T-helper 2 cell (primary cell): ENCODE measurements at places on chromosomes 3 and 15.

DNA sequence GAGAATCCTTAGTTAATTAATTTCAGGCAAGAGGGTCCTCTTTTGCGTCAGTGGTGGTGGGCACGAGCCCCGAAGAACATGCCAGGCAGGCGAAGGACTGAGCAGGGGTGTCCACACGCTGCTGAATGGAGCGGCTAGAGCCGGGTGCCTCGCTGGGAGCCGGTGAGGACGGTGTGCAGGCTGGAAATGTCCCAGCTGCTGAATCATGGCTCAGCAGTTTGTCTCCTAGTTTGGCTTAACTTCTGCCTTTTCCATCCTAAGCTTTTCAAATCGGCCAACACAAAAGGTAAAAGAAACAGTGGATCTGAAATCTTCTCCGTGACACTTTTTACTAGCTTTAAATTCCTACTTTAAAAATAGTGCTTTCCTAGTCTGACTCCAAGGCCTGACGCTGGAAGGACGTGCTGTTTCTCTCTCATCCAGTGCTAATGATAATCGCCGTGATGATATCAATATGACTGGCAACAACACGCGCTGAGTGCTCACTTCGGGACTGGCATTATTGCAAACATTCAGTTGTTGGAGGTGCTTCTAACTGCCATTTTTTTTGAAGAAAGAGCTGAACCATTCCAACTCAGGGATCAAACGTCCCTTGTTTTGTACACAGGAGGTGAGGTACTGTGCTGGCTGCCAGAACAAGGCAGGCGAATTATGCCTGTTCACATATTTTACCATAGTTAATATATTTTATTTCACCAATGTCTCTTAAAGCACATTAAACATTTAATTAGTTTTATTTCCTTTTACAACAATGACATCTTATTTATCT is 19.8 kb downstream of the PCSK6 start:
- no peak for DNase-seq

- DNase-seq: no peak
Observed at GRCh38 chr15:61890106-61890505, 170.1 kb downstream of the VPS13C start.

GRCh38 chr3:141542989-141543388 is 56.2 kb downstream of the RASA2 start:
- DNase-seq: no peak

GRCh38 chr3:190701096-190701532 is 161.4 kb downstream of the GMNC start:
- no peak for DNase-seq

DNA sequence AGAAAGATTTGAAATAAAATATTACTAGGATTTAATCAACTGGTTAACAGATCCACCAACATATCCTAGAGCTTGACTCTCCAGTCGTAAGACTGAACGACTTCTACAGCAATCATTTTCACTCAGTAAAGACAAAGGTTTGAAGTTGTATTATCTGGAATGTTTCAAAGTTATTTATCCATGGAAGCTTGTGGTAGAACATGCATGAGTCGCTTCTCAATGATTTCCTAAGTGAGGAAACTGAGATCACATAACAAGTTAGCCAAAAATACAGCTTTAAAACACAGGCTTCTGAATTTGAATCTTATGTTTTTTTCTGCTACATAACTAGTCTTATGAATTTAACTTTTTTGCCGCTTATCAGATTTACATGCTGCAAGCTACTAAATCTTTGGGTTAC is 241.8 kb downstream of the FOXP1 start:
- DNase-seq: no peak

DNA sequence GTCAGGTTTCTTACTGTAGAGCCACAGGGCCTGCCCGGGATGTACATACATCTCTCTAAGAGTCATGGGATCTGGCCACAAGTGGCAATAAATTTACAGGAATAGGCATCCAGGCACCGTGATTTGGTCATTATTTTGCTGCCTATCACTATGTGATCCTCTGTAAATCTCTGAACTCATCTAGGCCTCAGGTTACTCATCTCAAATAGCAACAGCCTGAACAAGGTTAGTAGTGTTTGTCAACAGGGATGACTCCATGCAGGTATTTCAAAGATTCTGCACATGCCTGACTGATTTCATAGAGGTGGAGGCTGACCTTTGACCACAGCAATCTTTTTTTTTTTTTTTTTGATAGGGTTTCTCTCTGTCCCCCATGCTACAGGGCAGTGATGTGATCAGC is 88.8 kb upstream of the TBL1XR1 start:
- DNase-seq: no peak

GRCh38 chr15:43939070-43939469 is 112.3 kb downstream of the WDR76 start:
- DNase-seq: no peak

DNA sequence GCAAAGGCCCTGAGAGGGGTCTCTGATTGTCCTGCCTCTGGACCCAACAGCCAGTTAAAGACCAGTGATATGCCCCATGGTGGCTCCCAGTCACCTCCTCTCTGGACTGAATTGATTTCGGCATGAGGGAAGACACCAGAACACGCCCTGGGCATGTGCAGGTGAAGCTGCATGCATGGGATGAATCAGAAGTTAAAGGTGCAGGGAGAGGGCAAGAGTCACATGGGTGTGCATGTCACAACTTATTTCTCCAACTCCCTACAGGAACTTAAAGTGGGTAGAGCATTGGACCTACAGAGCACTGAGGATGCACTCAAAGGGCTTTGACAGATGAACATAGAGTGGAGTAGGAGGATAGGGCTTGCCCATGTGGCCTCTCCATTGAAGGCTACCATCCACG is 16.9 kb upstream of the RHCG start:
- DNase-seq: no peak

GRCh38 chr15:77803487-77803886 is 170.8 kb upstream of the LINGO1 start:
- DNase-seq: no peak

DNA sequence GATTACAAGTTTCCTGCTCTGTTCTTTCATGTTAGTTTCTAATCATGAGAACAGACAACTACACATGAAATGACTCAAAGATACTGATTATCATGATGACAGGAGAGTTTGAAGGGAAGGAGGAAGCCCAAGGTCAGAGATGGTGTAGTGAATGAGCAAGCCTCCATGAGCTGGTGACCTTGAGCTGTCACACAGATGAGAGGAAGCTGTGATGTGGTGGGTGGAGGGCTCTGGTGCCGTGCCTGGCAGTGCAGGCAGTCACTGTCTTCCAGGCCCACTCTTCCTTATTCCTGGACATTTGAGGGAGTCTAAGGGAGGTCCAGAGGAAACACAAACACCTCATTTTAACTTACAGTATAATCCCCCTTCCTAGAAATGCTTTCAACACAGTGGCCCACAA is 133.4 kb upstream of the ROPN1 start:
- no peak for DNase-seq

DNA sequence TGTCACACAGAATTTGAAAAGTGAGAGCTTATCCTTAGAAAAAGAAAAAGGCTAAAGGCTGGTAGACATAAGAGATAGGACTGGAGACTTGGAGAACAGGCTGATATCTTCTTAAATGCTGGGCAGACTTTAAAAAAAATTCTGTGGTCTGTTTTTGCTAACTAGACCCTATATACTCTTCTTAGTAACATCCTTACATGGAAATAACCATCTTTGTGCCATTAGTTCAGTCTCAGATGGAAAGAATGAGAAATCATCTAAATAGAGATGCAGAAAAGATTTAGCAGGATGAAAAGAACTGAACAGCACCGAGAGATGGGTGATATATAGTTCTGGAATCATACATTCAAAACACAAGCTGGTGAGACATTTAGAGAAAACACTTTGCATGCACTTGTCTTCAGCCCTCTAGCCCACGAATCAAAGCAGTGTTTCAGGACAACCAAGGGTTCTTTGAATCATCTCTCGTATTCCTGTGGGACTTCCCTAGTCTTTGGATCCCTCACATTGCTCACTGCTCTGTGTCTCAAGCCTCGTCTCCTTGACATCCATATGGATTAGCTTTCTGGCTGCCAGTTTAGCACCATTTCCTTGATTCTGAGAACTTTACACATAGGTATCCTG is 93.0 kb upstream of the LYSMD4 start:
- DNase-seq: no peak

DNA sequence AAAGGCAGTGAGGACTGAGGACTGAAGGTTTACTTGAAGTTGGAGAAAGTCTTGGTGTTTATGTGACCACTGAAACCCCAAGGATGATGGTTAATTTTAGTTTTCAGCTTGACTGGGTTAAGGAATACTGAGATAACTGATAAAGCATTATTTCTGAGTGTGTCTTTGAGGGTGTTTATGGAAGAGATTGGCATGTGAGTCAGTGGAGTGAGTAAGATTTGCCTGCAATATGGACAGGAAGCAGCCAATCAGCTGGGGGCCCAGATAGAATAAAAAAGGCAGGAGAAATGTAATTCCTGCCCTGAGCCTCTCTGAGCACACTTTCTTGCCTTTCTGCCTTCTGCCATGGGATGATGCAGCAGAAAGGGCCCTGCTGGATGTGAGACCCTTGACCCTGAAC is 92.4 kb downstream of the KBTBD8 start:
- DNase-seq: no peak

DNA sequence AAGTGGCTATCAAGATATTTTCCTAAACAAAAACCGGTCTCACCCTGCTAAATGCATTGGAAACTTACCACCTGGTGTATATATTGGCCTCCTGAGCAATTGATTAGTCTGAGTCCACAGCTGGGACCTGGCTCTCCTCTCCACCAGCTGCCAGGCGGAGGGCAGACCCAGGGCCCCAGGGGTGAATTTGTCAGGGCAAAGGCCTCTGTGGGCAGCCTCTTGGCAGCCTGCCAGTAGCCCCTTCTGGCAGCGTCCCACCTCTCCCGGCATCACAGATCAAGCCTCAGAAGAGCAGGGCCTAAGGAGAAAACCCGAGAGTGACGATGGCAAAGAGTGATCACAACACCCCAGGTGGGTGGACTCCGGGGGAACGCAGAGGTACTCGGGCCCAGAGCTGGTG is 43.0 kb upstream of the IDH2 start:
- no peak for DNase-seq

DNA sequence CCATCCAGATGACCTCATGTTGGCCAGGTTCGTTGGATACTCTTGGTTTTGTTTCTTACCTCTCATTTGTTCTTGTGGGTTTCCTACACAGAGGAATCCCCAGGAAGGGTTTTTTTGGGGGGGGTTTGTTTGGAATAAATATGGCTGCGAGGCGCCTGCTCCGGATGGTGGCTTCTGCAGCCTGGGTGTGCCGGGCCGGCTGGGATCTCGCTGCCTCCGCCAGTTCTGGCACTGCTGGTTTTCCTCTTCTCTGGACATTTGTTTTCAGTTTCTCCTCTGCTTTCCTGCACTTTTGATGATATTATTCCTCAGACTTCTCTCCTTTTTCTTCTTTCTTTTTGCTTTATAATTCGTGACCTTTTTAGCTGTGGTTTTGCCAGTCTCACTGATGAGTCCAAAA is 187.4 kb downstream of the OR4M2 start:
- no peak for DNase-seq

GRCh38 chr3:187735383-187735782 is 9.9 kb downstream of the BCL6 start:
- no peak for DNase-seq

DNA sequence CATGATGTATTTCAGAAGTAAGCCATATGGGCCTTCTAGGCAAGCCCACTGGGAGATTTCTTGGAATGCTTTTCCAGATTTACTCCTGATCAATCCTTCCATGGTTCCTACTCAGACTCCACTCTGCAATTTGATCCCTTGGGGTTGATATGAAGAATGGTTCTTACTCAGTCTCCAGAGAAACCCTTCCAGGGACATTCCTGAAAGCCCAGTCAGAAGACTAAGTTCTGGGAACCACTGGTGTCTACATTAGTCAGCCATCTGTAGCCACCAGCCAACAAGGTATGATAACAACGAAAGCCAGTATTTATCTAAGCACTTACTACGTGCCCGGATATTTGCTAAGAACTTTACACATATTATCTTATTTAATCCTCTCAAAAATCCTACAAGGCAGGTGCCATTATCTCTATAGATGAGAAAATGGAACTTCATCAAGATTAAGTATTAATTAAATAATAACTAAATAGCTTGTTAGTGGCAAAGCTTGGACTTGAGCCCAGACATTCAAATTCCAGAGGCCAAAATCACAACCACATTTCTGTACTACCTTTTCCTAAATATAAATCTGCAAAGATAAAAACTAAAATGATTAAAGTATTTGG is 32.7 kb downstream of the ZNF385D start:
- DNase-seq: no peak

GRCh38 chr3:171115667-171116066 is 89.1 kb upstream of the SLC2A2 start:
- no peak for DNase-seq

DNA sequence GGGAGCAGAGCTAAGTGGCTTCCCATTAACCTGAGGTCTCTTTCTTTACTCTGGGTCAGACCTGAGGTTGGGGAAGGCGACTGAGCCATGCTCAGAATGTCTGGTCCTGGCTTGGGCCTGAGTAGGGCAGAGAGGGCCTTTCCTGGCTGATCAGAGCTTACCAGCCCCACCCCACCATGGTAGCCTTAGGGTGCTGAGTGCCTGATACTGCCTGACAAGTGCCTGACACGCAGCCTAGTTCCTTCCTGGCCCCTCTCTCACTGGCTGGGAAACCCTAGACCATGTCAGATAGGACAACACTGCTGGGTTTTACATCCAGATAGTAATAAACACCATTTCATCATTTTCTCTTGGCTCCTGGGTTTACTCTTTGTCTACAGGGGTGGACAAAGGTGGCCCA is 25.8 kb upstream of the DOCK3 start:
- DNase-seq: no peak

DNA sequence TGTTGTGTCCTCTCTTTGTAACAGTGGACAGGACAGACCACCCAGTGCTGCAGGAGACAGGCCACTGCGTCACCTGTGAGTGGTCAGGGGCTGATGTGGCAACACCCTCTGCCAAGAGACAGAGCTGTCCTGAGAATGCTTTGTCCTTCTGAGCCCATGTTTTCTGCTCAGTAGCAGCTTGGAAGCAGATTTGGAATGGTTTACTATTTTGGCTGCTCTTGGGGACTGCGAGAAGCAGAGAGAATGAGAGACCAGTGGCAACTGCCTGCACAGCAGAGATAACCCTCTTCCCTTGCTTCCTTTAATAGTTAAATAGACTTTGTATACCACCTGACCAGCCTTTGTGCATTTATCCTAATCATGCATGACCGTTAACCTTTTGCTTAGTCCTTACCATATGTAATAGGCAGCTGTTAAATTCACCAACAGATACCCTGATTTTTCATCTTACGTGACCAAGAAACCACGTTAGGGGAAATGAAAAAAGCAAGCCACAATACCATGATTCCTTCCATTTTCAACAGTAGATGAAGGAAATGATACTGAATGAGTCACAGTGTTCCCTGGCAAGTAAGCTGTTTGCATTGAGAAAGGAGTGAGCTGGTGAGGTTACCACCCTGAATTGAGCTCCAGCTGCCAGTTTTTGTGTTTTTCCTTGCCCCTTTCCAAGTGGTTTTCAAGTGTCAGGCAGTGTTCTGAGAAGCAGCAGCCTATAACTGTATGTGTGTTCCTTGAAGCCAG is 35.5 kb downstream of the B3GALNT1 start:
- no peak for DNase-seq

- no peak for DNase-seq
Observed at GRCh38 chr3:60250206-60250605, 1001.0 kb downstream of the FHIT start.

GRCh38 chr3:185820973-185821758 is 3.7 kb downstream of the IGF2BP2 start:
- no peak for DNase-seq
